Activated naive CD8-positive, alpha-beta T cell treated with anti-CD3 and anti-CD28 coated beads, Interleukin-2, amount 50 U/mL, for 16 hours (primary cell): ENCODE measurements at places on chromosomes 12 and 14.

GRCh38 chr12:65106948-65107347, 14.2 kb downstream of the WIF1 start:
- no peak for DNase-seq

GRCh38 chr14:33229269-33229929, 290.7 kb downstream of the NPAS3 start:
- no peak for DNase-seq

- DNase-seq, result no peak
These were observed 35.0 kb downstream of the ITPR2 start for GRCh38 chr12:26798023-26798422.

DNA sequence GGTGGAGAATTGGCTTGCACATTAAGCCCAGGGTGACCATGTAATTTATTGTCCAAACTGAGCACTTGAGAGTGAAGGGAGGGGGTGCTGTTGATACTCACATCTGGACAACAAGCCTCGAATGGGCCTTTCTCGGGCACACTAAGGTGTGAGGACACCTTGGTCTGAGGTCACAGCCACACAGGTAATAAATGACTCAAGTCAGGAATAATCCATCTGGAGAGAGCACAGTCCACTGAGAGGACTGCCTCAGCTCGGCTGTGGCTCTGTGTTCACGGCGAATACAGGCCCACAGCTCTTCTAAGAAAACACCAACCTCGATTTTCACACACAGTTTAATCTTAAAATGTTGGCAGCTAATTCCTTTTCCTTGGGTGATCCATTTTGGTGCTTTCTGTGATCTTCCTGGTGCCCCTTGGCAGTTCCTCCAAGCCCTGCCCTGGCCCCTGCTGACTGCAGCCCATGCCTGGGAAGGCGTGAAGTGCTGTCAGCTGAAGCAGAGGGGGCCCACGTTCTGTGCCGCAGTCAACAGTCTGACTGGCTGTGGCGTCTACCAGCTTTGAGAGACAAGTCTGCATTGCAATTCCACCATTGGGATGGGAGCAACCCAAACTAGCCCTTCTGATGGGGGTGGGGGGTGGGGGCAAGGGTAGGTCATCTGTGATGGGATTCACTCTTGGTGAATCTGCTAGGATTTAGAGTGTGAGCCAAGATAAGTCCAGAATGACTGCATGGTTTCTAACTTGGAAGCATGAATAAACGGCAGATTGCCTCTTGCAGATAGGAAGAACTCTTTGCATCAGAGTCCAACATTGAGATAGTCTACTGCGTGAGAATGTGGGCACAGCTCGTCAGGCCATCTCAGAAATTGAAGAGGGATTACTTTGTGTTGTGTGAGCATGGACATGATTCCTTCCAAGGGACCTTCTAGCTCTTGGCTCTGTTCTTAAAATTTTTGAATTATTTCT, 42.8 kb downstream of the ZNF664 start:
- DNase-seq, result no peak

DNA sequence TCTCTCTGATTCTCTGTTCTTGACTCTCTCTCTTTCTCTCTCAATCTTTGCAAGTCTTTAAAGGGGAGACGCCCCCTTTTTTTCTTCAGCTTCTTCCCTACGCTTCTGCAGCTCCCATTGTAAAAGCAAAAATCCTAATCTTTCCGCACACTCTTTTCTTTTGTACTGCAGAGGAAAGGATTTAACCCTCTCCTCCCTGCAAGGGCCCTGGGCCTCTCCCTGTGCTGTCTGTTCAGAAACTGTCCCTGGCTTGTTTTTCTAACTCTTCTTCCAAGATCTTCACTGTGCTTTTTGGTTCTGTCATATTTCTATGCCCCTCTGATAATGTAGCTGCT, 10.9 kb upstream of the SALL2 start:
- no peak for DNase-seq

- no peak for DNase-seq
These were observed 95.7 kb downstream of the PIWIL1 start for GRCh38 chr12:130433411-130433810.

DNA sequence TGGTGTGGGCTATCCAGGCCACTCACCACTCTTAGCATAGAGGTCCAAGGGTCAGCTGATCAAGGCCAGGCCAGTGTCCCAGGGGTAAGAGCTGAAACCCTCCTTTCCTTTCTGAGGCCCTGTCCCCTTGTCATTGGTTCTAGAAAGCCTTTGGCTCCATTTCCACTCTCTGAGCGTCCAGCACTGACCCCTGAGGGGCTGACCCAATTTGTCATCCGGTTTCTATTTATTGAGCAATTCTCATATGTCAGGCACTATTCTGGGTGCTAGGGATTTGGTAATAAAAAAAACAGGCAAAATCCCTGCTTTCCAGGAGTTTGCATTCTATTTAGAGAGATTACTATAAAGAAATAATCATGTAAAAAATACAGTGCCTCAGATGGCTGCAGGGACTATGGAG, 3.4 kb downstream of the KRT77 start:
- no peak for DNase-seq

DNA sequence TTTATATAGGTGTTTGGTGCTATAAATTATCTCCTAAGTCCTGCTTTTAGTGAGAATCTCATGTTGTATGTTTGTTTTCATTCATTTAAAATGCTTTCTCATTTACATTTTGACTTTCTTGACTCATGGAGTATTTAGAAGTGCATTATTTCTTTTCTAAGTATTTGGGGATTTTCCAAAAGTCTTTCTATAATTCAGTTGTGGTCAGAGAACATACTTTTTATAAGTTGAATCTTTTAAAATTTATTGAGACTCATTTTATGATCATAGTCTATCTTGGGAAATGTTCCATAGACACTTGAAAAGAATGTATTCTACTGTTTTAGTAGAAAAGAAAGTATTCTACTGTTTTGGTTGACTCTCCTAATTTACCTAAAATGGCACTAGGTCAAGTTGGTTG, 168.2 kb downstream of the AKAP6 start:
- no peak for DNase-seq

- DNase-seq, result no peak
These were observed 49.0 kb upstream of the STON2 start for GRCh38 chr14:81449114-81449513.

DNA sequence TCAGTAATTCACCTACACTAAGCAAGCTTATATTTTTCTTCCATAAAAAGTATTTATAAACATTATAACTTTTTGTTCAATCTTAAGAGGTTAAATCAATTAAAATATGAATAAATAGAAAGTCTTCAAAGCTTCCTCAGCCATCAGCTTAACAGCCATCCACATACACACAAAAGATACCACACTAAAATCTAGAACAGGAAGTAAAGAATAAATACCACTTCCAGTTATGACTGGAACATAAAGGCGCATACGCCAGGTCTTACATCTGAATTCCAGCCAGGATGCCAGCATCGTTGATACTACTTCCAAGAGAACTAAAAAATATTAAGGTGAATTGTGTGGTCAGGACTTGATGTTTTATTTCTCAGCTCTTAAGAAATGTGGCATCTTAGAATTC, 17.0 kb downstream of the SIX1 start:
- no peak for DNase-seq

GRCh38 chr14:46306267-46306666, 345.3 kb downstream of the RPL10L start:
- DNase-seq, result no peak

DNA sequence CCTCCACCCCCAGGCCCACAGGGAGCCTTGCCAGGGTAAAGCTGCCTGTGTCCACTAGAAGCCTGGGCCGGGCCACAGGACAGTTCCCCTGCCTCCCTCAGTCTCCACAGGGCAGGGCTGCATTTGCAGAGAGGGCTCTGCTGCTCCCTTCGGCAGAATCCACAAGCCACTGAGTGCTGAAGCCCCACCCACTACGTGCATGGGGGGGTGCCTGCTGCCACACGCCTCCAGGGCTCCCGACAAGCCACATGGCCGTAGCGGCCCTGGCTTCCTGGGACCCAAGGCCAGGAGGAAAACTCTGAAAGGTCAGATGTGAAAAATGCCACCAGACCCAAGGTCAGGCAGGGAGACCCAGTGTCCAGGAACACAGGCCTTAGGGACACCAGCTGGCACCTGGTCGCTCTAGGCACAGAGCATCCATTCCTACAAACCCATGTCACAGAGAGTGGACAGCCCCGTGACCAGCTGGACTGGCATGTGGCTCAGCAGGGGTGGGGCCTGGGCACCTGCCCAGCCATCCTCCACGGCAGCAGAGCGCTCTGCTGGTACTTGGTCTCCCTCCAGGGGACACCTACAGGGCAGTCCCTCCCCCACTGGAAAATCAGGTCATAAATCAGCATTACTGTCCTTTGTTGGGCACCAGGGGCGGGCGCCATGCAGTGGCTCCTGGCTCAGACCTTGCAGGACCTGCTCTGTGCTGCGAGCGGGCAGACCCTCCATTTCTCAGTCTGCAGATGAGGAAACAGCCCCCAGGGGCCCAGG, 42.9 kb downstream of the CCDC85C start:
- no peak for DNase-seq

- DNase-seq, result no peak
These were observed 108.4 kb downstream of the C12orf42 start for GRCh38 chr12:103387385-103387784.

GRCh38 chr14:75046899-75047298, 4.4 kb downstream of the MLH3 start:
- DNase-seq, result no peak

- no peak for DNase-seq
These were observed 992.9 kb downstream of the GALC start for GRCh38 chr14:87000081-87000480.

- DNase-seq, result no peak
These were observed 3.6 kb downstream of the WNT1 start for GRCh38 chr12:48981757-48982157.

- DNase-seq, result no peak
These were observed 243.2 kb downstream of the EGLN3 start for GRCh38 chr14:33707716-33708115.

DNA sequence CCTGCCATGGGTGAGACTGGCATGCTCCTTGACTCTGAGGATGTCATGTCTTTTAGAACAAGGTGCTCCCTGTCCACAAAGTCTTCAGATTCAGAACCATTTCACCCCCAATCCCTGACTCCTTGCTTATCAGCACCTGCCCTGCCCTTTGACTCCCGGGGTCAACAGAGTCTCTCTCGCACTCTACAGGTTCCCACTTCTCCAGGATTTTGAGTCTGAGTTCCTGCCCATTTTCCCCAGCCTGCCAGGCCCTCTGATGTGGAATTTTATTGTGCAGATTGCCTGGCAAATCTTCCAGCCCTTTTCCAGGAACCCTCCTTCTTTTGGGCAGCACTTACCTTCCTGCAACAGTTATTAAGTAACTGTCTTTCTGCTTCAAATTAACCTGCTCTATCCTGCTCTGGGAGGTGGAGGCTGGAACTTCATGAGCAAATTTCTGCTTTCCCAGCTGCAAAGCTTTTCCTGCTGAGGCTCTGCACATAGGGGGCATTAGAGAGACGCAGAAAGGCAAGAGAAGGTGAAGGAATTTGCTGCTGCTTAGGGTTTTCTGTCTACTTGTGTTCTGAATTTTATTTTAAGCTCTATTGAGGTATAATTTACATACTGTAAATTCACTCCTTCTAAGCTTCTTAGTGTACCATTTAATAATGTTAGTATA, 259.1 kb downstream of the PCNX1 start:
- no peak for DNase-seq

GRCh38 chr14:54683882-54684794, 117.2 kb downstream of the SAMD4A start:
- no peak for DNase-seq

DNA sequence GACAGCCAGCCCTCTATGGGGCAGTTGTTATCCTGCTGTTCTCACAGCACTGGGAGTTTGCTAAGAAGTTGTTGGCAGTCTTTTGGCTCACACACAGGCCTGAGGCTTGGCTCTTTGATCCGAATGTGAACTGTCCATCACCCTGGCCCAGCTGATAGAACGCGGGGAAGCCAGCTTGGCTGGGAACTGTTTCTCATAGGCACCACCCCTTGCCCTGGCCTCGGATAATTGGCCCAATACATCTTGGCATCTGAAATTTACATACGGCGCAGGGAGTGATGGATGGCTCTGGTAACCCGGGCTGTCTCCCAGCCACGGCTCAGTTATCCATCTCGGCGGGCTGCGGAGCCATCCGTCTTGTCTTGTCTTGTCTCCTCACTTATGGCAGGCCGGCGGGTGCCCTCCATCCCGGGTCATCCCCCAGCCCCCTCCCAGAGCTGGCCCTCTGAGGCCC, 164.1 kb downstream of the PHETA1 start:
- no peak for DNase-seq

DNA sequence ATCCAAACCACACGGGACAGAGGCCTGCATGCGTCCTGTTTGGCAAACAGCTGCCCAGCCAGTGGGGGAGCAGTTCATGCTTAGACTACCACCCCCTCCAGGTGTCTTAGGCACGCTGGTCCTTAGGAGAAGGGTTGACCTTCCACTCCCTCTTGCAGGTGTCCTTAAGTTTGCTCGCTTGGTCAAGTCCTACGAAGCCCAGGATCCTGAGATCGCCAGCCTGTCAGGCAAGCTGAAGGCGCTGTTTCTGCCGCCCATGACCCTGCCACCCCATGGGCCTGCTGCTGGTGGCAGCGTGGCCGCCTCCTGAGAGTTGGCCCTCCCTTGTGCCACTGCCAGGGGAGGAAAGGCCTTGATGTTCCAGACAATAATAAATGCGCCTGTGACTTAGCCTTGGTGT, 1.8 kb downstream of the C12orf57 start:
- no peak for DNase-seq

DNA sequence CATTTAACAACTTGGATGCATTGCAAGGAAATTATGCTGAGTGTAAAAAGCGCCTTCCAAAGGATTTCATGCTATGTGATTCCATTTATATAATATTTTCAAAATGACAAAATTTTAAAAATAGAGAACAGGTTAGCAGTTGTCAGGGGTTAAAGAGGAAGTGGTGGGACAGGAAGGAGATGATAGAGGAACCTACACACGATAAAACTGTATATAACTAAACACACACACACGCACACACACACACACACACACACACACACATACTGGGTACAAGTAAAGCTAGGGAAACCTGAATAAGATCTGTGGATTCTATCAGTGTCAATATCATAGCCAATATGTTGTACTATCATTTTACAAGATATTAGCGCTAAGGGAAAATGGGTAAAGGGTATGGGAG, 17.2 kb downstream of the TTC9 start:
- DNase-seq, result no peak

DNA sequence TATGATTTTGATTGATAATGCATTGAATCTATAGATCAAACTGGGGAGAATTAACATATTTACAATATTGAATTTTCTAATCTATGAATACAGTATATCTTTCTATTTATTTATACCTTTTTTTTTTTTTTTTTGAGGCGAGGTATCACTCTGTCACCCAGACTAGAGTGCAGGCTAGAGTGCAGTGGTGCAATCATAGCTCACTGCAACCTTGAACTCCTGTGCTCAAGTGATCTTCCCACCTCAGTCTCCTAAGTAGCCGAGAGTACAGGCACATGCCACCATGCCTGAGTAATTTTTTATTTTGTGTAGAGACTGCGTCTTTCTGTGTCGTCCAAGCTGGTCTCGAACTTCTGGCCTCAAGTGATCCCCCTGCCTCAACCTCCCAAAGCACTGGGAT, 20.4 kb downstream of the LTBR start:
- DNase-seq, result no peak

GRCh38 chr14:77498984-77499527, 440 bp upstream of the ISM2 start:
- no peak for DNase-seq
